ENCODE measurements at places on chromosomes 3 and 15.

DNA sequence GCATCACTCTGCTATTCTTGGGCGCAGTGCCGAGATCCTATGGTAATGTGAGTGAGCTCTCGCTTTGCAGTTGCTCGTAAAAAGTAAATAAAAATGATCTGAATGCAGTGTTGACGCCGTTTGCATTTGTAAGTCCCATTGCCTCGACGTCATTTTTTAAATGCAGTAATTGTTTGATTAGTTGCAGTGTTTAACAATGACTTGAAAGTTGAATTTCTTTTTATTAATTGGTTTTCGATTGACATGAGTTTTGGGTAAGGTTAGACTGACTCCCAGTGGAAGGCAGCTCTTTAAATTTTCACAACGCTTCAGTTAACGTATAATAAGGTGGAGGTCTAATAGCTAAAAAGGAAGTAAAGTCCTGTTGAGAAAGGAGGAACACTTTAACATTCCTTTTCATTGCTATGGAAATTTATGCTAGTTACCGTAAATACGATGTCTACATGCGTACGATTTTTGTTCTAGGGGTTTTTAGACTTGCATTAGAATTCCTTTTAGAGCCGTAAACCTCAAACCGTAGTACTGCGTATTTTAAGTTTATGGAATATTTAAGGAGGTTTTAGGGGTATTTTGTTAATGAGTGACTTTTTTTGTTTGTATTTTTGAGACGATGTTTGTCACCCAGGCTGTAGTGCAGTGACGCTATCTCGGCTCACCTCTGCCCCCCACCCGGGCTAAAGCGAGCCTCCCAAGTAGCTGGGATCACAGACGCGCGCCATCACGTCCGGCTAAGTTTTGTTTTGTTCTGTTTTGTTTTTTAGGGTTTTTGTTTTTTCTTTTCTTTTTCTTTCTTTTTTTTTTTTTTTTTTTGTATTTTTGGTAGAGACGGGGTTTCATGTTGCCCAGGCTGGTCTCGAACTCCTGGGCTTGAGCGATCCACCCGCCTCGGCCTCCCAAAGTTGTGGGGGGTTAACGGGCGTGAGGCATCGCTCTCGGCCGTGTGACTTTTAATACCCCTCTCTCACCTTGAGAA, 1.4 kb downstream of the MORF4L1 start:
- DNase-seq: no peak

DNA sequence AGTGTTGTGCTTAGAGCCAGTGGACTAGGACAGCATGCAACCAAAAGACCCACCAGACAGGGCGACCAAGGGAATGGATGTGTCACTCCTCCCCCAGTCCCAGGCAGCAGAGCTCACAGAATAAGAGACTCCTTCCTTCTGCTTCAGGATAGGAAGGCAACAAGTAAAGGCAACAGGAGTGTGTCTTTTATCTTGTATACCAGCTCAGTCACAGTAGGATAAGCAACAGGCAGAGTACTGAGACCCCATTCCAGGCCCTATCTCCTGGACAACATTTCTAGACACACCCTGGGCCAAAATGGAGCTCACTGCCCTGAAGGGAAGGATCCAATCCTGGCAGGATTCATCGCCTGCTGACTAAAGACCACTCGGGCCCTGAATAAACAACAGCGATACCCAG, 25.0 kb downstream of the PDCD10 start:
- DNase-seq: no peak

DNA sequence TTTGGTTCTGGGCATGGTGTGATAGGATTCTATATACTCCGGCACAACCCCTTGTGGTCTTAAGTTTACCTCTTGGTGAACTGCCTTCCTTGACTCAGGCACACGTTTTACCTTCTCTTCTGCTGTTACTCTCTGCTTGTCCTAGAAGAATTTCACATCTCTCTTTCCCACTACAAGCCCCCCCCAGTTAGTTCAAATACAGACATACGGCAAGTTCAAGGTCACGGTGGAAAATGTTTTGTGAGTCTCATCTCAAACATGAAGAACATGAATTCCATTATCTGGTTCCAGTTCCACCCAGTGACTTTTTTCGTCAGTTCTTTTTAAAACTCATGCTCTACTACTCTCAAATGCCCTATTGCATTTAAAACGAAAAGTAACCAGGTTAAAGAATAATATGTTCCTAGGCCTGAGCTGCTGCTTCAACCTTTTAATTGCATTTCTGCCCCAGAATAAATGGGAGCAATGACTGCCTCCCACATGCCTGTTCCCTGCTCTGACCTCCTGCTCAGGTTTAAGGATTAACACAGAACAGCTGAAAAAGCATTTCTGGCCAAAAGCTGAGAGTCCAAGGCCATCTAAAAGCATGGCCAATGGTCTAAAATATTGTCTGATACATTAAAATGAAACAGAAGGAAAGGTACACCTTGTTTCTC, 132.8 kb downstream of the OSBPL10 start:
- DNase-seq: no peak

DNA sequence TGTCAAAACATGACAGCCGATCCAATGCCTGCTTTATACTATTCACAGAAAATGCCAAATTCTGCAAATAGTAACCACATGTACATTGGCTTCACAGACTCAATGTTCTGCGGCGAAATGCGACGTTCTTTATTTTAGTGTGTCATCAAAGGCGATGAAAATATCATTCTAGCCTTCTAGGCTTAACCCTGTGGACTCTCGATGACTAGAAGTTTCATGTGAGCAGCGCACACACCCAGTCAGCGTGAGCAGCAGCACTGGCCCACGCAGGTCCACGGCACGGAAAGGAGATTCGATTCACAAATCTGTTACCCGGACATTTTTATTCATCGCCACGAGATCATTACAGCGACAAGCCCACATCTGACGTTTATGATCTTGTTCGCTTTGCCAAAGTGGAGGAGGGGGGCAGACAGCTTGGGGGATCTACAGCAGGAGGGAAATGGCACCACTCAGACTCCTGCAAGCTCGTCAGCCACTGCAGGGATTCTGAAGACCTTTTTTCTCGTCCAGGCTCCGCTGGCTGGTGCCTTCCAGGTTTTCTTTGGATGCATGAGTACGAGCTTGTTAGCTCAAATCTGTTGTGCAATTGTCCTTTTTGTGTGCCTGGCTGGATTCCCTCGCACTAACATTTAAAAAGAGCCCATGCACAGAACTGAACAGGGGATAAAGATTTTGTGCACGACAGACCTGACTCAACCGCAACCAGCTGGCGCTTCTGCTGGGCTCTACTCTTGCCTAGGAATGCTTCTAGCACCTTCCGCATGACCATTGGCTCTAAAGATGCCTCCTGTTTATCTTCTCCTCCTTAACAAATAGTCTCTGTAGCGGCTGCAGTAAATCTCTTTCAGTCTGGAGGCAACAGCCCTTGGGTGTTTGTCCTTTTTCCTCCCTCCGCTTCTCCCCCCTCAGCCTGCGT, 938.4 kb downstream of the MCTP2 start:
- no peak for DNase-seq

DNA sequence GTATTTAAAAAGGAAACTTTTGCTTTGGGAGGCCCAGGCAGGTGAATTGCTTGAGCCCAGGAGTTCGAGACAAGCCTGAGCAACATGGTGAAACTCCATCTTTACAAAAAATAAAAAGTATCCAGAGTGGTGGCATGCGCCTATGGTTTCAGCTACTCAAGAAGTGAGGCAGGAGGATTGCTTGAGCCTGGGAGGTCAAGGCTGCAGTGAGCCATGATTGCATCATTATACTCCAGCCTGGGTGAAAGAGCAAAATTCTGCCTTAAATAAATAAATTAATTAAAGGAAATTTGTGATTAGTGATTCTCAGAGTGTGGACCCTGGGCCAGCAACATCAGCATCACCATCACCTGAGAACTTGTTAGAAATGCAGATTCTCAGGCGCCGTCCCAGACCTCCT, 9.9 kb upstream of the COMMD4 start:
- no peak for DNase-seq

- no peak for DNase-seq
Measured at GRCh38 chr15:38253351-38253781, 730 bp downstream of the SPRED1 start.

DNA sequence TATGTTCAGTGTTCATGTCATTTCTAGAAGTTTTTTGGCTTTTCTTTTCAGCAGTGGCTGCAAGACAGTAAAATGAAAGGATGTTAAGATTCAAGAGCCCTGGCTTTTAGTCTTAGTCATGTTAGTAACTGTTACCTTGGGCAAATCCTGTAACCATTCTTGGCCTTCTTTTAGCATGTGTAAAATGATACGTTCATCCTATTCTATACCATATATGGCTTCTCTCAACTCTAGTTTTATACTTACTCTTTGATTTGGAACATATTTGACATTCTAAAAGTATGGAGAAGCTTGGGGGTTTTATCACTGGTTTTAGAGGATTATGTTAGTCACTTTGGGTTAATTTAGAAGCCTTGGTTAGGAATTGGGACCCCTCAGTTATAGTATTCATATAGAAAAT, 20.1 kb downstream of the GTF2E1 start:
- no peak for DNase-seq

DNA sequence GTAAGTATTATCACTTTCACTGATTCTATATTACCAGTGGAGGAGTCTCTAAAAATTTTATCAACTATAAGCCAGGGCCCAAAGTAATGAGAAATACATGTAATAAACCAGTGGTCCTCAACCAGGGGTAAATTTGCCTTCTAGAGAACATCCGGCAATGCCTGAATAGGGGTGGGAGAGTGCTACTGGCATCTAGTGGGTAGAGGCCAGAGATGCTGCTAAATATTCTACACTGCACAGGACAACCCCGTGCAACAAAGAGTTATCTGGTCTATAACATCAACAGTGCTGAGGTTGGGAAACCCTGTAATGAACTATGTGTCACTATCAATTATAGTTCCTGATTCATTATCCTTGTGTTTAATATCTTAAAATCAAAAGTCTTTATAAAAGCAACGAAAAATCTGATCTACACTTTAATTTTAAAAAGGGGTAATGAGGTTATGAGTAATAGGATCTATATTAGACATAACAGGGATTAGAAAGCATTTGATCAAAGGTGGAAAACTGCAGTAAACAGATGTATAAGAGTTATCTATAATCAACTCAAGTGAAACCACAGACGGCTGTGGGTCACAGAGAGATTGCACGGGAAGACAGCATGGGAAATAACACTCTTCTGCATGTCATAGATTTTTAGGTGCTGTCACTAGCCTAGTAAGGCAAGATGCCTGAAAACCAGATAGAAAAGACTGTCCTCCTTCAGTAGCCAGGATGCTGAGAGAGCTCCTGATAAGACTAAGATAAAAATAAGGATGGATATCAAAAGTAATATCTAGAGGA, 2.0 kb downstream of the LYSMD2 start:
- no peak for DNase-seq

DNA sequence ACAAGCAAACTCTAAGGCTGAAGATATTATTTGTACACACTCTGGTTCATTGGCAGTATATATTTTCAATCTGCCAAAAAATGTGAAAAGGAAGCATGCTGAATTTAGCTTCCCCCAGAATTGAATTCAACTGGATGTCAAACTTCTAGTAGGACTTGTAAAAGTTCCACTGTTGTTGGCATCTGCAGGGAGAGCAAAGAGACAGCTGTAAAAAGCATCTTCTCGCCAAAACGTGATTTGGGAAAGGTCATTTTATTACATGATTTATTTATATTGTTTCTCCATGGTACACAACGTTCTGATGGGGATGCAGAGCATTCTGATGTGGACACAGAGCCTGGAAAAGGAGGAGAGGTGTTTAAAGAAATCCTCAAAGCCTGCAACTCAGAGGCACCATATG, 196.7 kb upstream of the ADAMTS9 start:
- DNase-seq: no peak

- DNase-seq: no peak
Measured at GRCh38 chr15:62972814-62973213, 69.7 kb upstream of the TPM1 start.

- DNase-seq: no peak
Measured at GRCh38 chr3:174325171-174325570, 534.0 kb upstream of the NAALADL2 start.

DNA sequence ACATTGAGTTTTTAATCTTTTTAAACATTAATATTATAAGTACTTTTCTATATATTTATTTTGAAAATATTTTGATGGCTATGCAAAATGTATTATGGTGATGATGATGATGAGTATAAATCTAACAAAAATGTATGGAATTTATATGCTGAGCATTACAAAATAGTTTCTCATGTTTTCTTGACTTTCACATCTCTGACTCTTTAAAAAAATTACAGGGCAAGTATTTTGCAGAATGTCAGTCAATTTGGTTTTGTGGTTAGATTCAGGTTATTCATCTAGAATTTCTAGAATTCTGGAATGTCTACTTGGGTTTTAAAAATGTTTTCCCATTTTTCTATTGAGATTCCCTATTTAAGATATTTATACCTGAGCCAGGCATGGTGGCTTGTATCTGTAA, 41.7 kb upstream of the ANP32A start:
- DNase-seq: no peak

Data from frontal cortex (tissue), 4 donors.